Skeletal muscle tissue (tissue), 5 donors: ENCODE measurements at places on chromosomes 2 and 18. TPM values are rescaled to one million over a fixed set of nuclear protein-coding genes. Genes with fewer than 3 reads are reported as not detected.

MBP gene
- 22.4 TPM for total RNA-seq

SKA1 gene
- total RNA-seq: 2.6 TPM

STK39 gene
- 15.7 TPM for total RNA-seq

TEX44 gene
- not detected for total RNA-seq

ELOA2 gene
- total RNA-seq: not detected

KCNG3 gene
- under 0.01 TPM for total RNA-seq

TUBB6 gene
- total RNA-seq: 499 TPM

KCNF1 gene
- 1.6 TPM for total RNA-seq

PTPRN gene
- total RNA-seq: not detected

PARD6G gene
- total RNA-seq: 3.7 TPM

CRYGD gene
- not detected for total RNA-seq

CD8A gene
- total RNA-seq: not detected
